ENCODE measurements at places on chromosomes 4 and X.

- DNase-seq = no peak
These were observed 602.7 kb upstream of the PCDH7 start for GRCh38 chr4:30117433-30117832.

DNA sequence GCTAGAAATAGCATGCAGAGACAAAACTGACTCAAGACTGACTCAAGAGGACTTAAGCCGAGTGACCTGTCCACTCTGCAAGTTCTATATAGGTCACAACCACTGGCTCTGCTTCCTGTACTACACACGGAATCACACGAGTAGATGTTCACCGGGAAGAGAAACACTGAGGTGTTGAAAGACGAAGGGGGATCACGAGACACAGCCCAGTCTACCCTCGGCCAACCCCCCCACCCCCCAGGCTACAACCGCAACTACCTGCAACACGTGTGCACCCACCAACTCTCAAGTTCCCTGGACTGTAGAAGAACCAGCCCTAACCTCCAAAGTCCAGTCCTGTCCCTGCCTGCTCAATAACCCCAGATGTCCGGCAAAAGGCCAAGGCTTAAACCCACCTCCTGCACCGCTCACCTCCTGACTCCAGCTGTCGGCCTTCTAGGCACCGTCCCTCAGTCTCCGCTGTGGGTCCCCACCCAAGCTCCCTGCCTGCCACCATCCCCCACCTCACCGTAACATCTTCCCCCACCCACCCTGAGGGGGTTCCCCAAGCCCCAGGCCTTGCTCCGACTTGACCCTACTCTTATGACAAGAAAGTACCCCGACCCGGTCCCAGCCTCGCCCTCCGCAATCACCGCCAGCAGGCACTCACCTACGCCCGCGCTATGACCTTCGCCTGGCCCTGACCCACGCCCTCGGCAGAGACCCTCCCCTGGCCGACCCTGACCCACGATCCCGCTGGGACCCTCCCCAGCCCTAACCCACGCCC is 739 bp downstream of the GAK start:
- DNase-seq = no peak

DNA sequence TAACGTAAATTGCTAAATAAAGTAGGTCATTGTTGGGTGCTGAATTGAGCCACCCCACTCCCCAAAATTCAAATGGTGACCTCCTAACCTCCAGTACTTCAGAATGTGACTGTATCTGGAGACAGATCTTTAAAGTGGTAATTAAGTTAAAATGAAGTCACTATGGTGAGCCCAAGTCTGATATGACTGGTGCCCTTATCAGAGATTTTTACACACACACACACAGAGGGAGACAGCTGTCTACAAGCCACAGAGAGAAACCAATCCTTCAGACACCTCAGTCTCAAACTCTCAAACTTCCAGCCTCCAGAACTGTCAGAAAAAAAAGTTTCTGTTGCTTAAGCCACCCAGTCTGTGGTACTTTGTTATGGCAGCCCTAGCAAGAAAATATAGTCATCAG is 879.2 kb upstream of the INTU start:
- no peak for DNase-seq

GRCh38 chr4:104117776-104118175 is 376.9 kb downstream of the CXXC4 start:
- DNase-seq = no peak

DNA sequence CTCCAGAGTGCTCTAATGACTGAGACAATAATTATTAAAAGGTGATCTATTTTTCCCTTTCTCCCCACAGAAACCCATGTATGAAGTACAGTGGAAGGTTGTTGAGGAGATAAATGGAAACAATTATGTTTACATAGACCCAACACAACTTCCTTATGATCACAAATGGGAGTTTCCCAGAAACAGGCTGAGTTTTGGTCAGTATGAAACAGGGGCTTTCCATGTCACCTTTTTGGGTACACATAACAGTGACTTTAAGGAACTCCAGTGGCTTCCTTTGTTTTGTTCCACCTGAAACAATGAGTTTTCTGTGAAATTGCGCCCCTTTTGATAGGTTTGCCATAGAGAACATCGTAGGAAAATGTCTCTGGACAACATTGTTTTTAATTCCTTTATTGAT is 69.6 kb downstream of the KIT start:
- DNase-seq = no peak

- DNase-seq = no peak
These were observed 95.6 kb upstream of the SLC4A4 start for GRCh38 chr4:71243091-71243833.

- DNase-seq = no peak
These were observed 12.3 kb downstream of the UGDH start for GRCh38 chr4:39514888-39515401.

DNA sequence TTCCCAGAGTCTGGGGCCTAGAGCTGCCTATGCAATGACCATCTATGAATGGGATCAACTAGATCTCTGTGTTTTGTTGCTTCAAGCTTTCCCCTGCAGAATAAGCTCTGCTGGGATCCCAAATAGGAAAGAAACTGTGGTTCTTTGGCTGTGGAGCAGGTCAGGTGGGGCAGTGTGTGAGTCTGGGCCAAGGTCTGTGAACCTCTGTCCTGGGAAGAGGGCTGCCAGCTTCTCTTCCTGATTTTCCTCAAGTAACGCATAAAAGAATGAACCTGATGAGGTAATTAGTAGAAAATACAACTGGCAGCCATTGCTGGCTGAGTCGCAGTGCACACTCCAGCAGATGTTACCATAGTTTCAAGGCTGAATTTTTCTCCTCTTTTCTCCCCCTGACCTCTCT is 4.6 kb upstream of the PIN4 start:
- DNase-seq = no peak

- no peak for DNase-seq
These were observed 91.3 kb downstream of the SPOCK3 start for GRCh38 chr4:167143018-167143417.

GRCh38 chr4:38856524-38857337 is at the start of gene TLR6:
TLR6 (minus strand) TSS chr4:38856817; CDS start chr4:38829473, 27,344 bp downstream.
- no peak for DNase-seq

DNA sequence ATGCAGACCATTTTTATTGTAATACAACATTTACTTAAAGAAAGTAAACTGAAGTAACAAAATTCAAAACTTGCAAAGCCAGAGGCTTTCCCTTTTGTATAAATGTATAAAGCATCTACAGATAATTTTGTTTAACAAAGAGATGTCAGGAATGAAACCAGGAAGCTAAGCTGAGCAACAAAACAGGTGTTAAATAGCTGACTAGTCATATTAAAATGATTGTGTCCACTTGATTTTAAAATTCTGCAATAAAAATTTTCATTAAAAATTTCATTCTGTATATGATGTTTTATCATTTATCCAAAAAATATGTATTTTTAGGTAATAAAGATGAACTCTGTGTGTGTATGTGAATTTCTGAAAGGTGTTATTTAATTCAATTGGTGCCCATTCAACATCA is 72.0 kb upstream of the TRAM1L1 start:
- DNase-seq = no peak

DNA sequence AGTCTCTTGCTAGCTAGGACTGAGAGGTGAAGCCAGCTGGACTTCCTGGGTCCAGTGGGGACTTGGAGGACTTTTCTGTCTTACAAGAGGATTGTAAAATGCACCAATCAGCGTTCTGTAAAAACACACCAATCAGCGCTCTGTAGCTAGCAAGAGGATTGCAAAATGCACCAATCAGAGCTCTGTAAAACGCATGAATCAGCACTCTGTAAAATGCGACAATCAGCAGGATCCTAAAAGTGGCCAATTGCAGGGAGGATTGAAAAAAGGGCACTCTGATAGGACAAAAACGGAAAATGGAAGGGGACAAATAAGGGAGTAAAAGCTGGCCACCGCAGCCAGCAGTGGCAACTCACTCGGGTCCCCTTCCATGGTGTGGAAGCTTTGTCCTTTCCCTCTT is 65.6 kb upstream of the DUSP21 start:
- DNase-seq = no peak

- no peak for DNase-seq
These were observed 16.8 kb upstream of the NAT8L start for GRCh38 chr4:2042204-2042946.

DNA sequence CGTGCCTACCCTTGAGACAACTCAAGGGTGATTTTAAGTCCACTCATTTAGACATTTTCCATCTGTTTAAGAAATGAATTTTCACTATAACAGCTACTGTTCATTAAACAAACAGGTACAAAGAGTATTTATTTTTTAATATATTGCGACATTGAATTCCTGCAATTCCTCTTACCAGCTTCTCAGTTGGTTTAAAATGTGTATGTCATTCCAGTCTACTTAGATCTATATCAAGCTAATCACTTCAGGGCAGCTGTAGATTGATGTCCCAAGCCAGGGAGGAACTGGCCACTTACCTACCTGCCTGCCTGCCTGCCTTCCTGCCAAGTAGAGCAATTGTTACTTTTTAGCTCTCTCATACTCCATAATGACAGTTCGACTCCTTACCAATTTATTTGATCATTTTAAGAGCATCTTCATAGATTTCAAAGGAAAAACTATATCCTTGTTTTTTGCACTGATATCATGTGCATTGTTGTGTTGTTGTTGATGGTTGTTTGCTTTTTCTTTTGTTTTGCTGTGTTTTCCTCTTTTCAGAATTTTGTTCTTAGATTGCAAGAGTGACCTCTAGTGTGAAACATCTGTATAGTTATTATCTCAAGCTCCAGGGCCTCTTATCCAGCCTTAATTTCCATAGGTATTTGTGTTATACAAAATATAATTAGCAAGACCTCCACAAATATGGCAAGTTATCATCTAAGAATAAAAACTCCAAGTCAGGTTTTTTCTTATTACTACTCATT is 120.9 kb upstream of the NRK start:
- no peak for DNase-seq

GRCh38 chrX:40418813-40419195 is 162.0 kb upstream of the ATP6AP2 start:
- no peak for DNase-seq

GRCh38 chr4:145523117-145523516 is 41.5 kb downstream of the SMAD1 start:
- DNase-seq = no peak

DNA sequence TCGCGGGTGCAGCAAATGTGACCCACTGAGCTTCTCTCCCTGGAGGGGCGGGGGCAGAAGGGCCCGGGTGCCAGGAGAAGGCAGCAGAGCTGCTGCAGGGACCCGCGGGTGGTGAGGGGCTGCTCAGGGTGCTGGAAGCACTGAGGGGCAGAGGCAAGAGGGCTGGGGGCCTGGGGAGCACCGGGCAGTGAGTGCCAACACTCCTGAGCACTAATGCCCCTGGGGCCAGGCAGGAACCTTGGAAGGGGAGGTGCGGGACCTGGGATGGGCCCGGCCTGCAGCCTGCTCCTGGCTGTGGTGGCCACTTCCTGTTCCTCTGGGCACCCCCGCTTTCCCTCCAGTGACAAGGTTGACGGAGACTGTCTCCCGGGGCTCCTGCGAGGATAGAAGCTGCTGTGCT is 66.5 kb upstream of the ADRA2C start:
- no peak for DNase-seq

DNA sequence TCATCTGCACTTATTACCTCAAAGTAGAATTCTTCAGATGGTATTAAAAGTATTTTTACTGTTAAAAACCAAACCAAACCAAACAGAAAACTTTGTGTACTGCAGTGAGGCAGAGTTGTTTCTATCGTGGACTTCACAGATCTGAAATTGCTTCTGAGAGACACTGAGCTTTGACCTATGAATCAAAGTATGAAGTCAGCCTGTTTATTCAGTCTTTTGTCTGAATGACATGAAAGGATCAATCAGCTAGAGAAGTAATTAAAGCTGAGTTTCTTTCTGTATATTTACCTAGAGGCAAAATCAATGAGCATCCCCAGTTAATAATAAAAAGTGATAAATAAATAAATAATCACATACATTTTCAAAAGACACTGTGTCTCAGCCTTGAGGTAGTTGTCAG is 2121.0 kb downstream of the PCDH7 start:
- no peak for DNase-seq

GRCh38 chrX:50723006-50723405 is 91.0 kb downstream of the SHROOM4 start:
- no peak for DNase-seq

DNA sequence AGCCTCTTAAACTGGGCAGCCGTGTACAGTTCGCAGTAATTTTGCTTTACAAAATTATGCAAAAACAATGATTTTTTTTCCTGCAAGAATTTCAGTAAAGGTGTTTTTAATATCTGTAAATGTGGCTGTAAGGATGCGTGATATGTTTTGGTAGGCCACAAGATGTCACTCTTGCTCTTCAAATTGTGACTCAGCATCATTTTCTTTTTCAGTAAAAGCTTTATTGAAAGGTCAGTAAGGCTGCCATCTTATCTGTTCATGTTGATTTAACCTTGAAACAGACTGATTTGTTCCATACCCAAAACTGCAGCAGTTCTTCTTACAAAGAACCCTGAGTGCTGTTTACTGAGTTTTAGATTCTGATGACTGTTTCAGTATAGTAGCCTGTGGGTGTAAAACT is 39.9 kb downstream of the TXLNG start:
- DNase-seq = no peak

DNA sequence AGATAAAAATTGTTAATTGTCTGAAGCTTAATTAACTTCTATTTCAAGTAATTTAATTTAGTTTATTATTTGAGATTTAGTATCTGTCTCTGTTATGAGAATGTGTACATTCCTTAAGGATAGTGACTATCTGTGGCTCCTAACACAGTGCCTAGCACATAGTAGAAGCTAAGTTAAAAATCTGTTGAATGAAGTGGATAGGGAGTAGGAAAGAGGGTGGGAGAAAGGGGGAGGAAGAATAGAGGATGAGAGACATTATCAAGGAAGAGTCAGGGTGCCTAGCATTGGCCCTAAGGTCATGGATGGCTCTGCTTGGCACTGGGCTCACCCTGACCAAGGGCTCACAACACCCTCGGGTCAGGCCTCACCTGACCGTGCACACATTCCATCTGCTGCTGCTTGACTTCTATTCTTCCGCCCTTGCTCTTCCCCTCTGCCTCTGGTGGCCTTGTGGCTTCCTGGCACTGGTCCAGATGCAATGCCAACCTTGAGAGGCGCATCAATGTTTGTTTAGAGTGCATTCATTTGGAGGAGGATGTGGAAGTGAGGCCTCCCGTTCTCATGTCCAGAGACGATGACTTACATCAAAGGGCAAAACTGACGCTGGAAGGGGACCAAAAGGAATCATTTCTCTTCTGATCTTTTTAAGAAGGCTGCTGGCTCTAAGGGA is 42.3 kb downstream of the TRIM2 start:
- no peak for DNase-seq

- peak; percentile 64 for DNase-seq
These were observed 10.1 kb upstream of the SASH3 start for GRCh38 chrX:129769467-129770154.

DNA sequence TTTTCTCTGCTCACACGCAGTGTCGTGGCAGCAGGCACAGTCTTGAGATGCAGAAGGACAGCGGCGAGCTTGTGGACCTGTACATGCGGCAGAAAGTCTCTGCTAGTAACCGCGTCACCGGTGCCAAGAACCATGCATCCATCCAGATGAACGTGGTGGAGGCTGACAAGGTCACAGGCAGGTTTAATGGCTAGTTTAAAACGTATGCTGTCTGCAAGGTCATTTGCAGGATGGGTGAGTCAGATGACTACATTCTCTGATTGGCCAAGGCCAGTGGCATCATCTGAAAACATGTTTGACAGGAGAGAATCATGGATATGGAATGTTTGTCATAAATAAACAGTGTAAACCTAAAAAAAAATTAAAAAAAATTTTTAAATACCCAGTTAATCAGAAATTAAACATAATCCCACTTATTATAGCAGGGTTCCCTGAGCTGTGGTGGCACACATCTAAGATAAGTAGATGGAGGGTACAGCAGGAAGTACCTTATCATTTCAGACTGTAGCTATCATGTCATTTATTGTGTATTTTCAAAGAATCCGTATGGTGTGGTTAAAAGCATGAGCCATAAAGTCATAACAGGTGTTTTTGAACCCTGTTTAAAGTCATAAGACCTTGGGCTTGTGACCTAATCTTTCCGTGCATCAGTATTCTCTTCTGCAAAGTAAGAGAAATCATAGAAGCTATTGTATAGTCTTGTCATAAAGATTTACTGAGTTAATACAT is 7.5 kb upstream of the BMP2K start:
- no peak for DNase-seq

Data from stimulated activated CD8-positive, alpha-beta memory T cell treated with anti-CD3 and anti-CD28 coated beads, Interleukin-4, amount 100 ng/mL, for 4 hours (primary cell).